ENCODE measurements at places on chromosomes 2 and 18. TPM values are rescaled to one million over a fixed set of nuclear protein-coding genes. Genes with fewer than 3 reads are reported as not detected.

CFC1 gene
- not detected for total RNA-seq

CCT7 gene
- total RNA-seq = 182 TPM

AGAP1 gene
- 18.9 TPM for total RNA-seq

GRCh38 chr2:237141571-237142051, 55.9 kb downstream of the COPS8 start:
- DNase-seq = no peak

DNA sequence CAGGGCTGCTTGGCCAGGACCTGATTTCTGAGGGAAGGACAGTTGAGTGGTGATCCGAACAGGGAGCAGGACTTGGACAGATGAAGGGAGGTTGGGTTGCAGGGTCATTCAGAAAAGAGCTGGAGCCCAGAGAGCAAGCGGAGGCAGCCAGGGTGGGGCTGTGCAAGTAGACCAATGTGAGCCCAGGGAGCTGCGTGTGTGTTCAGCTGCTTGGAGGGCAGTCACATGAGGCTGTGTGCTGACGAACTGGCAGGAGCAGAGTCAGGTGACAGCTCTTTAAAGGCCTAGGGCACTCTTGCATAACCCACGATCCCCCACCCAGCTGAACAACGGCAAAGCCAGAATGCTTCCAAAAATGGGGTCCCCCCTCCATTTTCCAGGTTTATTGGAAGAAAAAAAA, 4.6 kb upstream of the MLPH start:
- peak; percentile 75 for DNase-seq

GRCh38 chr2:64019975-64020528, 824 bp upstream of the VPS54 start:
- DNase-seq = no peak

DNA sequence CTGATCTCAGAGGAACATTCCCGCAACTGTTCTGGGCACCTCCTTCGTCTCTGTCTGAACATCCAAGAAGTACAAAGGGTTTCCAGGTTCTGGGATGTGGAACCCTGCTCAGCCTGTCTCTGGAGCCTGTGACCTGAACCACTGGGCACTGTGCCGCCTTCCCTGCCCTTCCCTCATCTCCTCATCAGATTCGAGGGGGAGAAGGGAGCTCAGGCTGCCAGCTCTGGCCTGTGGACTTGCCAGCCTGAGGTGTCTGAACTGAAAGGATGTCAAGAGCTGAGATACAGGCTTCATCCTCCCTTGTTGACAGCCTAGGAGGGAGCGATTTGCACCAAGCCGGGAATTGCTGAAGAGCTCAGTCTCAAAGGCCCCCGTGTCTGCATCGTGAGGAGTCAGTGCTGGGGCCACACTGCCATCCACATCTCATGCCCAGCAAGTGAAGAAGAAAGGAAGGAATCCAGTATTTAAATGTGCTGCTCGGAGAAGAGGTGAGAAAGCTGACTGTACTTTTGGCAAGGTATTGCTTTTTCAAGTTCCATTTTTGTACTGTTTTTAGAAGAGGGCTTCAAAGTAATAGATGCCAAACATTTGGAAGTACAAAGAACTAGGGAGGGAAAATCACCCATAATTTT, 12.6 kb downstream of the NEU2 start:
- DNase-seq = no peak
